ENCODE measurements at places on chromosomes 3 and 15. TPM values are rescaled to one million over a fixed set of nuclear protein-coding genes. Genes with fewer than 3 reads are reported as not detected.

Gene GOLGA8R
- 5.7 TPM for total RNA-seq

Gene RARB
- not detected for total RNA-seq

GRCh38 chr3:37054370-37054769 lies 61.1 kb downstream of the MLH1 start:
- no peak overlapping the region for H3K27ac ChIP-seq
- H3K4me1 ChIP-seq, result no peaks in the 10 kb centered on the region
- H3K4me3 ChIP-seq, result no peak overlapping the region
- DNase-seq, result no peak
- no peaks in the 10 kb centered on the region for H3K27me3 ChIP-seq

DNA sequence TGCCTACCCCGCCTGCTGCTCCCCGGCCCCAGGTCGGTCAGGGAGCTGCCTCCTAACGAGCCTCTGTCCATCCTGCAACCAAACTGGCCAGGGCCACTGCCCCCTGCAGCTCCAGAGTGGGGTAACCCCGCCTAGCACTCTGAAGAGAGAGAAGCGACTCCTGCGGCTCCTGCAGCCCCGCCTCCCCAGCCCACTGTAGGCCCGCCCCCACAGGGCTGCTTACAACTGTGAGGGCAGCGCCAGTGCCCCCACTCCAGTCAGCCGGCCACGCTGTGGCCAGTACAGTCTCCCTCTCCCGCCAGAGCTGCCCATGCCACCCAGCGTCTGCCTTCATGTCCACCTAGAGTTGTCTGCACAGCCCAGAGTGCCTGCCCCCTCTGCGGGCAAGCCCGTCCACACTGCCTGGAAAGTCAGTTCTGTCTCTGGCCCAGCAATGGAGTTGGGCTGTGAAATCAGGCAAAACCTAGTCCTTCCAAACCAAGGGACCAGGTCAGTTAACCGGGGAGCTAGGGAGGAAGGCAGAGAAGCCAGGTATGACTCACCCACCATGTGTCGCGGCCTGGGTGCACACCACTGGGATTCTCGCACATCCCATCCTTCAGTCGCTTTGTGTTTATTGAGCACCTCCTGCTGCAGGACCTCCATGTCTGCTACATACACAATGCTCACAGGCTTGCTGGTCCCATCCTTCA lies 2.4 kb downstream of the UCN2 start:
- no peak overlapping the region for H3K27ac ChIP-seq
- H3K27me3 ChIP-seq, result peaks cover 11% of the 10 kb centered on the region
- DNase-seq, result no peak
- no peaks in the 10 kb centered on the region for H3K36me3 ChIP-seq
- no peak overlapping the region for H3K4me3 ChIP-seq
- H3K4me1 ChIP-seq, result no peaks in the 10 kb centered on the region

GRCh38 chr3:172138193-172138537 lies 98.8 kb downstream of the FNDC3B start:
- H3K27me3 ChIP-seq, result no peaks in the 10 kb centered on the region
- no peak for DNase-seq
- peaks cover 14% of the 10 kb centered on the region for H3K4me1 ChIP-seq
- no peak overlapping the region for H3K4me3 ChIP-seq

- H3K4me1 ChIP-seq, result no peaks in the 10 kb centered on the region
- no peaks in the 10 kb centered on the region for H3K27me3 ChIP-seq
- no peak overlapping the region for H3K27ac ChIP-seq
- no peak for DNase-seq
- H3K4me3 ChIP-seq, result no peak overlapping the region
These were observed 66.1 kb downstream of the EPHA3 start for GRCh38 chr3:89173546-89173945.

GRCh38 chr3:133934073-133934970 lies 38.6 kb upstream of the RAB6B start:
- no peaks in the 10 kb centered on the region for H3K36me3 ChIP-seq
- DNase-seq, result no peak
- H3K4me3 ChIP-seq, result no peak overlapping the region
- H3K27ac ChIP-seq, result no peak overlapping the region
- no peaks in the 10 kb centered on the region for H3K4me1 ChIP-seq
